ENCODE measurements at places on chromosomes 13 and 19.
A peak's percentile ranks its signal among the peaks of the same experiment; 100 is the strongest.

DNA sequence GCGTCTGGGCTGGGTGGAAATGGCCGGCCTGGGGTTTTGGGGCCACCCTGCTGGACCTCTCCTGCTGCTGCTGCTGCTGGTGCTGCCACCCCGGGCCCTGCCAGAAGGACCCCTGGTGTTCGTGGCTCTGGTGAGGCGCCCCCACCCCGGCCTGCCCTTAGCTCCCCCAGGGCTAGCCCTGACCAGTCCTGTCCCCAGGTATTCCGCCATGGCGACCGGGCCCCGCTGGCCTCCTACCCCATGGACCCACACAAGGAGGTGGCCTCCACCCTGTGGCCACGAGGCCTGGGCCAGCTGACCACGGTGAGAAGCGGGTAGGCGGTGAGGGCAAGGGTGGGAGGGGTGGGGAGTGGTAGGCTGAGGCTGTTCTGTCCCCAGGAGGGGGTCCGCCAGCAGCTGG, at the start of gene ACP4:
TSS of gene ACP4 (plus strand) at position 20 of the 400 bp plus-strand sequence. CDS start at position 20, 0 bp downstream.
- H3K4me3 ChIP-seq = no peak within 1 kb of the TSS
- H3K4me1 ChIP-seq = peaks cover 16% of the 10 kb centered on the region
- H3K27ac ChIP-seq = no peak within 1 kb of the TSS

GRCh38 chr19:32178401-32178800, 167.0 kb upstream of the ZNF507 start:
- H3K36me3 ChIP-seq = no peaks in the 10 kb centered on the region
- H3K27ac ChIP-seq = peak overlapping the region; percentile 70
- H3K4me1 ChIP-seq = no peaks in the 10 kb centered on the region
- no peaks in the 10 kb centered on the region for H3K27me3 ChIP-seq

- H3K4me1 ChIP-seq = peaks cover 4% of the 10 kb centered on the region
- H3K27ac ChIP-seq = no peak overlapping the region
- H3K36me3 ChIP-seq = no peaks in the 10 kb centered on the region
- H3K27me3 ChIP-seq = no peaks in the 10 kb centered on the region
These were observed 34.0 kb downstream of the KLF5 start for GRCh38 chr13:73092829-73093228.

DNA sequence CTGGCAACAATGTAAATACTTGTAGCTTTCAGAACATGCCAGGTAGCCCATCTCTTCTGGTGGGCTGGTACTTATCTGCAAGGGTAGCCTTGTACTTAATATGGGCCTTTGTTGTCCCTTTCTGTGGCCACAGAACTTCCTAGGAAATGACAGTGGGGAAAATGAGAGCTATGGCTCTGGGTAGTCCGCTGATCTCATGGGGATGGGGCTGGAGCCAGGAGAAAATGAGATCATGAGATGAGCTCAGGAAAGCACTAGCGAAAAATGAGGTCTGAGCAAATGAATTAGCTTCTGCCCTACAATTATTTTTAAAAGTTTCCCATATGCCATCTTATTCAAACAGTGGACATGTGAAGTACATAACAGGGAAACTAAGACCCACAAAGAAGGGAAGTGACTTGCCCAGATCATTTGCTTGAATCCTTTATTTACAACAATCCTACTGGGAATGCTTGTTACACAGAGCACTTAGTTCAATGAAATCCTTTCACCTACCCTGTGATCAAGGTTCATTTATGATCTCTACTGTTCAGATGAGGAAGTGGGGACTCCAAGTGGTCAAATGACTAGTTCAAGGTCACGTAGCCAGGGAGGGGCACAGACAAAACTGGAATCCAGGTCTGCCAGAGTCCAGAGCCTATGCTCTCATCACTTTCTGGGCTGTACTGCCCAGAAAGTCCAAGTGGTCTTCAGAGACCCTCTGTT, 87.1 kb downstream of the PTPRS start:
- H3K4me3 ChIP-seq = no peak overlapping the region
- peaks cover 47% of the 10 kb centered on the region for H3K36me3 ChIP-seq
- H3K27ac ChIP-seq = no peak overlapping the region
- H3K27me3 ChIP-seq = no peaks in the 10 kb centered on the region
- no peak for DNase-seq

DNA sequence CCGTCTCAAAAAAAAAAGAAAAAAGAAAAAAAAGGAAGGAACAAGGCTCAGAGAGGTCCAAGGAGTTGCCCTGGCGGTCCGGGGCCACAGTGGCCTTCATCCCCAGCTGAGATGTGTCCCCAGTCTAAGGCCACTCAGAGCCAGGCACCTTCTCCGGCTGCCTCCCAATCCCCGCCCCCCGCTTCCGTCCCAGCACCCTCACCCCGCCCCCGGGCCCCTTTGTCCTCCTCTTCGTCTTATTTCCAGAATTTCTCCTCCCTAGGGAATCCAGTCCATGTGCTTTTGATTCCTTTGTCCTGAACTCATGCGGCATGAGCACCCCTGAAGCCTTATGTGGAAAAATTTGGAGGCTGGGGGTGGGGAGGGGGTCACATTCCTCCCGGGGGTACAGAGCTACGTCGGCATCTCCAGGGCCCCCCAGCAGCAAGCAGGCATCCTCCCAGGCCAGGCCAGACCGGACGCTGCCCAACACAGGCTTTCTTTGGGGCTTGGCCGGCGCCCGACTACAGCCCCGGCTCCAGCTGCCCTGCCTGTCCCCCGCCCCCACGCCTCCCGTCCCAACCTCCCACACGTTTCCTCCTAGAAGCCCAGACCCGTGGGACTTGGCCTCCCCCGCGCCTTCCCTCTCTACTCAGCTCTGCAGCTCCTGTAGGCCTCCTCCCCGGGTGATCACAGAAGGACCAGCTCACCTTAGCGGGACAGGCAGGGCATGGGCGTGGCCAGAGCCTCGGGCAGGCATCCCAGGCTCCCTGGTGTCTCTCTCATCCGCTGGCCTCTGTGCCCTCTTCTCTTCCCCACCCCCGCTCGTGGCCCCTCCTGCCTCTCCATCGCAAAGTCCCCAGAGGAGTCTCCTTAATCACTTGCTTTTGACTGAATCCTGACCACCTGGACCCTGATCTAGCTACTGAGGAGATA, 17.8 kb upstream of the ADGRE5 start:
- H3K4me3 ChIP-seq = peak overlapping the region; percentile 26
- peak overlapping the region; percentile 75 for H3K27ac ChIP-seq
- no peaks in the 10 kb centered on the region for H3K36me3 ChIP-seq
- no peaks in the 10 kb centered on the region for H3K27me3 ChIP-seq
- peaks cover 16% of the 10 kb centered on the region for H3K4me1 ChIP-seq

- H3K27me3 ChIP-seq = peaks cover 18% of the 10 kb centered on the region
- H3K4me1 ChIP-seq = no peaks in the 10 kb centered on the region
- H3K27ac ChIP-seq = no peak overlapping the region
- no peaks in the 10 kb centered on the region for H3K36me3 ChIP-seq
- no peak overlapping the region for H3K4me3 ChIP-seq
- DNase-seq = peak; percentile 29
These were observed 107.0 kb upstream of the GPR12 start for GRCh38 chr13:26867451-26868091.

GRCh38 chr13:31870511-31870910, 131.2 kb downstream of the RXFP2 start:
- no peaks in the 10 kb centered on the region for H3K4me1 ChIP-seq
- no peak overlapping the region for H3K27ac ChIP-seq
- no peaks in the 10 kb centered on the region for H3K36me3 ChIP-seq
- no peak for DNase-seq
- no peaks in the 10 kb centered on the region for H3K27me3 ChIP-seq
- no peak overlapping the region for H3K4me3 ChIP-seq

DNA sequence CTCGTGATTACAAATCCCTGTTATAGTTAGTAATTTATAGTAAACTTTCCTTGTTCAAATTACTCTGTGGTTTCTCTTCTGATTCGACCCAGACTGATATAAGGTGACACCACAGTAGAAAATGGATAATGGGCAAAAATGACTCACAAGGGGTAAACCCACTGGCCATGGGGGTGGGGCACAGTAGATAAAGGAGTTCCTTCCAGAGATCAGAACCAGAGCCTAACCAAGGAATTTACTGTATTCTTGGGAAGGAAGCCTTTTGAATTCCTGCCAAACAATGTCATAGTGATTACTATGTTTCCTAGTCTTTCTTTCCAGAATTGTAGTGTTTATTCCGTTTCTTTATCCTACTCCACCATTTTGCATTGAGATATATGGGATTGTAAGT, 21.9 kb downstream of the MIR17HG start:
- H3K27ac ChIP-seq = no peak overlapping the region
- no peaks in the 10 kb centered on the region for H3K36me3 ChIP-seq
- no peaks in the 10 kb centered on the region for H3K27me3 ChIP-seq
- H3K4me1 ChIP-seq = peaks cover 9% of the 10 kb centered on the region
- peak; percentile 21 for DNase-seq
- H3K4me3 ChIP-seq = no peak overlapping the region

DNA sequence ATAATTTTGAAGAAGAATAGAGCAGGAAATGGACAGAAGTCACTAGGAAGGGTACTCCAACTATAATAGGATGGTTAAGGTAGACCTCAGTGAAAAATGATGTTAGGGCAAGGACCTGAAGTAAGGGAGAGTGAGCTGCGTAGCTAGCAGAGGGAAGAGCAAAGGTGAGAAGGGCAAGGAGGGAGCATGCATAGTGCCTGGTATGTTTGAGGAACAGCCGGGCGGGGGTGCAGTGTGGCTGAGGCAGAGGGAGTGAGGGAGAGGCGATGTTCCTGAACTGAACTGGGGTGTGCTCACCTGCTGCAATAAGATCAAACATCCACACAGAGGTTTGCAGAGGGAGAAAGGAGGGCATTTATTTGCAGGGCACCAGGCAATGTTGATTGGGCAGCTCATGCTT, 110.4 kb downstream of the DNAJC15 start:
- no peak overlapping the region for H3K4me3 ChIP-seq
- H3K27me3 ChIP-seq = no peaks in the 10 kb centered on the region
- H3K4me1 ChIP-seq = no peaks in the 10 kb centered on the region

DNA sequence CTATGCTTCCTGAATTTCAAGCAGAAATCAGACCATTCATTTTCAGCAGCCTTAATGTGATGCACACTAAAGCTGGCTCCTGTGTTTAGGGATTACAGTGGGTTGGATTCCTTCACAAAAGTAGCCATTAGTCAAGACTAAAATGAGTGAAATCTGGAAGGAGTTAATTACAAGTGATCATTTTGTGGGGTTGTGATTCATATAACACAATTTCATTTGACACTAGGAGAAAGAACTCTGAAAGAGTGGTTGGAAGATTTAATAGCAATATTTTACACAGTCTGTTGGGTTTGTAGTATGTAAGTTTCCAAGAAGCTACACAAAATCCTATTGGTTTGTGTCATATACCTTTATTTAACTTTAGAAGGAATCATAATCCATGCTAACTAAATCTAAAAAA, 236.9 kb downstream of the DCT start:
- no peak overlapping the region for H3K4me3 ChIP-seq
- no peak for DNase-seq
- H3K27me3 ChIP-seq = no peaks in the 10 kb centered on the region
- no peaks in the 10 kb centered on the region for H3K36me3 ChIP-seq
- peaks cover 18% of the 10 kb centered on the region for H3K4me1 ChIP-seq

DNA sequence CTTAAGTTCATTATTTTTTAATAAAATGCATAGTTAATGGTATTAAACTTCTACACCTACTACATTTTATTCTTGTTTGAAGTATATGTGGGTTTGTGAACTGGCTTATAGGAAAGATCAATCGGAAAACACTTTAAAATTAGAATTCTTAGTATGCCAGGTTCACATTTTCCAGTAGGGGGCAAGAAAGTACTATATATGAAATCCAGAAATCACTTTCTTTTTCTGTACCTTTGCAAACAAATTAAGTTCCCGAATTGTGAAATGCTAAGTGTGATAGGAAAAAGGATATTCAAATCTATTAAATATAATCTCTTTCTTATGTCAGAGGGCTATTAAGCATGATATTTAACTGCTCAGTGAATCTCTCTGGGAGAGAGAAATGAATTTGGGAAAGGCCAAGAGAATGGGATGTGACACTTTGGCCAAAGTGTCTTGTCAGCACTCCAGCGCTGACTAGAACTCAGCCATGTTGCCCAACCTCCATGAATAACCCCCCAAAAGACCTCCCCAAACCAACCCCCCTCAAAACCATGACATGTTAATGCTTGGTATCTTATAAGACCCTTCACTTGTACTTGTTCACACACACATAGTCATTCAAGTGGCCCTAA, 122.6 kb upstream of the SLC10A2 start:
- H3K36me3 ChIP-seq = no peaks in the 10 kb centered on the region
- peaks cover 5% of the 10 kb centered on the region for H3K27me3 ChIP-seq
- peak; percentile 50 for DNase-seq
- no peaks in the 10 kb centered on the region for H3K4me1 ChIP-seq
- H3K4me3 ChIP-seq = no peak overlapping the region

DNA sequence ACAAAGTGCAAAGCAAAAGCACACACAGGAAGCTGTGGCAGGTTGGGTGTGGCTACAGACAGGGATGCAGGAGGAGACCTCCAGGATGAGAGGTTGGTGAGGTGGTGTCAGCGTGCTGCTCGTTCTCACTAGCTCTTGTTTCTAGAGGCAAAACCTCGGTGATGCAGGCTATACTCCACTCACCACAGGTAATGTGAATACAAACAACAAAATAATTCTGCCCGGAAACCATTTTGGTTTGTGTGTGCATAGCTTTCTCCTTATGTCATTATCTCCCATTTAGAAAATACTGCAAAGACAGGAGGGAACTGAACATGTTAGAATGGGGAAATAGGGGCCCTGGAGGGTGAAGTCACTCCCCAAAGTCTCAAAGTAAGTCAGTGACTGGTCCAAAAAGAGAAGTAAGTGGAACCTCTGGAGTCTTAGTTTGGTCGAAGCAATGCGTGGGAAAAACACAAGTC, 9.4 kb downstream of the LCP1 start:
- H3K27me3 ChIP-seq = no peaks in the 10 kb centered on the region
- H3K36me3 ChIP-seq = no peaks in the 10 kb centered on the region
- H3K4me3 ChIP-seq = no peak overlapping the region
- no peak overlapping the region for H3K27ac ChIP-seq
- H3K4me1 ChIP-seq = peaks cover 32% of the 10 kb centered on the region
- no peak for DNase-seq

GRCh38 chr19:45883881-45884681, 1.9 kb downstream of the IRF2BP1 start:
- no peak for DNase-seq
- peaks cover 2% of the 10 kb centered on the region for H3K36me3 ChIP-seq
- H3K4me1 ChIP-seq = peaks cover 29% of the 10 kb centered on the region
- H3K27ac ChIP-seq = no peak overlapping the region
- H3K27me3 ChIP-seq = no peaks in the 10 kb centered on the region

- H3K4me3 ChIP-seq = no peak overlapping the region
- H3K27me3 ChIP-seq = no peaks in the 10 kb centered on the region
- H3K4me1 ChIP-seq = no peaks in the 10 kb centered on the region
- H3K36me3 ChIP-seq = no peaks in the 10 kb centered on the region
- no peak overlapping the region for H3K27ac ChIP-seq
These were observed 9.8 kb upstream of the ZNF627 start for GRCh38 chr19:11587302-11587974.

DNA sequence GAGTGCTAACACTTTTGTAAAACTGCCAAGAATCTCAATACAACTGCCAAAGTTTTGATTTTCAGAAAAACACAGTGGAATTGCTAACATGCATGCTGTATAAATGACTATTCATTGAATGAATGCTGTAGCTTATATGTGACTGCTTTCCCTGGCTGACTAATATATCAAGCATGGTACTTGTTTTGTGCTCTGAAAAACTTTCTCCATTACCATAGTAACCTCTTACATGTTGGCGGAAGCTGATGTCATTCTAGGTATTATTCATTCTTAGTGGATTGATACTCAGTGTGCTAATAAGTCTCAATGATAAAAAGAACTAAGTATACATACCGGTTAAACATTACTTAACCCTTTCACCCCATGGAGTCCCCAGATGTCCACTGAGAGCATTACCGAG, 166.1 kb upstream of the MYO16 start:
- H3K27ac ChIP-seq = no peak overlapping the region
- H3K27me3 ChIP-seq = no peaks in the 10 kb centered on the region
- H3K4me1 ChIP-seq = no peaks in the 10 kb centered on the region
- DNase-seq = peak; percentile 18

All from A673 (cell line).